Stimulated activated CD8-positive, alpha-beta memory T cell treated with anti-CD3 and anti-CD28 coated beads, Interleukin-7, amount 100 ng/mL, for 24 hours (primary cell): ENCODE measurements at places on chromosomes 6 and 20.

DNA sequence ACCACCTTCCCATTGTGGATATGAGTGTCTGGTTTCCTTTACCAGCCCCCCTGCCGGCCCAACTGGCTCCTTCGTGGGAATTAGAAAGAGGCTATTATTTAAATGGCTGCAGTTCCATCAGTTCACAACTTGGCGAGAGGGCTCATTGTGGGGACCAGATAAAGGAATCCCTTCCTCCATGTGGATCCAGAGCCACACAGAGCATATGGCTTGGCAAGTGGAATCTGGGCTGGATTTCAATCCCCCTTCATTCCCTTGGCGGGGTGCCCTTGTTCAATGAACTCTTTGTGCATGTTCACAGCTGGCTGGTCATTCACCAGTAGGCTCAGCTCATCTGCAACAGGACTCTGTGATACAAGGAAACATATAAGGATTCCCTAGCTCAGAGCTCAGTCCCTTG, 140.6 kb downstream of the OPN5 start:
- no peak for DNase-seq

DNA sequence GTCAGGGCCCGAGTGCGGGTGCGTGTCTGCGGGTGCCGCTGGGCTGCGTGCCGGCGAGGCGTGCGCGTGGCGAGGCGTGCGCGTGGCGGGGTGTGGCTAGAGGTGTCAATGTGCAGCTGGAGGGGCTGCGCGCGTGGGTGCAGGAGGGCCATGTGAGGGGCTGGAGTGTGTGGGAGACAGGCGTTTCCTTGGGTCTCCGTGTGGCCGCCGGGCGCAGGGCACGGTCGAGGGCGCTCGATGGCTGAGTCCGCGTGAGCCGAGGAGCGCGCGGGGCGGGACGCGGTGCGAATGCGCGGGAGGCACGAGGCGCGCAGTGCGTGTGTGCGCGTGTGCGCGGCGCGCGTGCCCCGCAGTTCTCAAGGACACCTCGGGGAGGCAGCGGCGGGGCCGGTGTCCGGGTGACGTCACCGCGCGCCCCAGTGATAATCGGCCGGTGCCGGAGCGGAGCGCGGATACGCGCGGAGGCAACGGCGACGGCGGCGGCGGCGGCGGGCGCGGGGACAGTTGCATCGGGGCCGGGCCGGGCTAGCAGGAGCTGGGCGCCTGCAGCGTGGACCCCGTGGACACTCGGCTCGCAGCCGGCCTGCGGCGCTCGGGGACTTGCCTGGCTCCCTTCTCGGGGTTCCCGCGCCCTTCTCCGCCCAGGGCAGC, 38.7 kb downstream of the YTHDF1 start:
- no peak for DNase-seq

- DNase-seq, result no peak
These were observed 288.3 kb downstream of the TPBG start for GRCh38 chr6:82651845-82652335.

DNA sequence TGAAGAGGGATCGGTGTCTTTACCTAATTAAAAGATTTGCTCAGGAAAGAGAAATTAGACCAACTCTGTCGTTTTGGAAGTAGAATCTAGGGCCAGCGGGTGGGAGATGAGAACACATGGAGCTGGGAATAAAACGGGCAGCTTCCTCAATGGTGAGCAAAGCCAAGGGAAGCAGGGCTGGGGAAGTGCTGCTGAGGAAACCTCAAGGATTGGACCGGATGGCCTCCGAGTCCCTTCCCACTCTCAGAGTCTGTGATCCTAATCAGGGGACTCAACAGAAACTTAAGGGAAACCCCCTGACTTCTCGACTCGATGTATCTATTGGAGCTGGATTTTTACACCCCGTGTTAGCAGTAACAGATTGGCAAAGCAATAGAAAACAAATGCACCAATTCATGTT, 10.8 kb downstream of the GCNT2 start:
- DNase-seq, result no peak

DNA sequence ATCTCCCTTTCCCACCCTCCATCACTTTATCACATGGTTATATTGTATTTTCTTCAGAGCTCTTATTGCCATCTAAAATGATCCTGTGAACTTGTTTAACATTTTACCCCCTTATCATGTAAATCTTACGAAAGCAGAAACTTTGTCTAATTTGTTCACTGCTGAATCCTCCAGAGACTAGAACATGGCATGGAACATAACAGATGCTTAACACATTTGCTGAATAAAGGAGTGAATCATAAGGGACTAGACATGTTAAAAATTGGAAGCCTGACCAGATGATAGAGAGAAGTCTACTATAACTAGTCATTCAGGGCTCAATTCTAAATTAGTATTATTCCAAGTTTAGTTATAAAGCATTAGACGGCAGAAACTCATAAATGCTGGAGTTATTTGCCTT, 73.3 kb downstream of the MAN1A1 start:
- DNase-seq, result no peak

DNA sequence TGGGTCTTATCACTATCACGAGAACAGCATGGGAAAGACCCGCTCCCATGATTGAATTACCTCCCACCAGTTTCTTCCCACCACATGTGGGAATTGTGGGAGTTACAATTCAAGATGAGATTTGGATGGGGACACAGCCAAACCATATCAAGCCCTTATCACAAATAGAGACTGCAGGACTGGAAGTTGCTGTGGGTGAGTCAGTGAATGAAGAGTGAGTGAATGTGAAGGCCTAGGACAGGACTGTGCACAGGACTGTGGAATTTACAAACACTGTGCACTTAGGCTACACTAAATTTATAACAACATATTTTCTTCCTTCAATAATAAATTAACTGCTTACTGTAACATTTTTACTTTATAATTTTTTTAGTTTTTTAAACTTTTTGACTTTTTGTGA, 30.2 kb upstream of the BCAS1 start:
- DNase-seq, result no peak

DNA sequence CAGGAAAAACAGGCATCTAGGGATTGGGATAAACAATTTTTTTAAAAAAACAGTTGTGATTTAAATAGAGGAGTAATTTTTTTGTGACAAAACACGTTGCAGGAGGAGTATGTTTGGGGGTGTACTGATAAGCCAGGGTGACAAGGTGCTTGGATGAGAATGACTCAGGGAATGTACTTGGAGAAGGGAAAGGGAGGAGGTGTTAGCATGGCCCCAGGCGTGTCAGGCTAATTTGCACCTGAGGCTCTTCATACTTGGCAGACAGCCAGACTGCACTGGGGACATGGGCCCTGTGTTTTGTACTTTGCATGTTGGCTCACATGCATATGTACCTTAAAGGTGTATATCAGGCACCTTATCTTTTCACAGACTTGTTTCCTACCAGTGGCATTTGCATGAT, 22.8 kb downstream of the PANK2 start:
- DNase-seq, result no peak

GRCh38 chr20:20327746-20328145, 40.2 kb upstream of the INSM1 start:
- no peak for DNase-seq

- DNase-seq, result no peak
These were observed 56.7 kb downstream of the GJA10 start for GRCh38 chr6:89950879-89951391.
